ENCODE measurements at places on chromosomes 7 and 10.
A peak's percentile ranks its signal among the peaks of the same experiment; 100 is the strongest.

GRCh38 chr10:76881477-76882220, 756.0 kb downstream of the KCNMA1 start:
- no peak for DNase-seq

GRCh38 chr10:130339091-130339490, 202.9 kb downstream of the GLRX3 start:
- no peak for DNase-seq

- no peak for DNase-seq
Measured at GRCh38 chr7:158009886-158010285, 577.7 kb downstream of the PTPRN2 start.

- no peak for DNase-seq
Measured at GRCh38 chr7:23462846-23463245, 7.4 kb downstream of the IGF2BP3 start.

DNA sequence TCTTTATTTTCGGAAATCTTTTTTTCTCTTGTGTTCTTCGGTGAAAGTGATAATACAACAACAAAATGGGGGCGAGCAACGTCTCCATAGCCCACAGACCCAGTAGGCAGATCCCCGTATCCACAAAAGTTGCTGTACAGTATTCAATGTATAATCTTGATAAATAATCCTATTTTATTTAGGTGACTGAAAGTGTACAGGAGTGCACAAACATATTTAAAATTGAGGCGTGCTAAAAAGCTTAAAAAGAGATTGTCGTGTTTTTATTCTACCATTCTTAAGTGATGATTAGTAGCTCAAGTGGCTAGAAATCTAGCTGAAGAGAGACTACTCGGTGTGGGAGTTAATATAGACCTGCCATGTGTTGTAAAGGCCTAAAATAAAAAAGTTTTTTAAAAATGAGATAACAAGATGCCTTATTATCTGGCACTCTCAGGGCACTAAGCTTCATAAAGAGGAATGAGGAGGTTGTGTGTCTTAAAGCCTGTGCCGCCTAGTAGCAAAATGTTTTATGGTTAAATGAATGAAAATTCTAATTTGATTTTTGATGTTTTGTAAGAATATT, 1.6 kb downstream of the CAPZA2 start:
- no peak for DNase-seq

DNA sequence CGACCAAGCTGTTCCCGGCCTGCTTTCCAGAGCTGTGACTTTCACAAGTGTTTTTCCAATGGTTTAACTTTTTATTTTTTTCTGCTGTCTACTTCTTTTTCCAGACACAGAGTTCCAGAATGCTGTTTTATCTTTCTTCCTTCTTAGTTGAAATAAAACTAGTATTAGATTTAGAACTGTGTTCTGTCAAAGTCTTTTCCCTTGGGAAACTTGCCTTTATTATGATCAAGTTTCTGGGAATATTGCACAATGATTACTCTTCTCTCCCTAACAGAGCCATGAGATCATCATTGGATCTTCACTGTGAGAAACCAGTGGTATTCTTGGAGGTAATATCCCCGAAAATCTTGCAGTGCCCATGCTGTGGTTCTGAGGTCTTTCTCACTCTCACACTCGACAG, 104.9 kb upstream of the KCND2 start:
- no peak for DNase-seq

DNA sequence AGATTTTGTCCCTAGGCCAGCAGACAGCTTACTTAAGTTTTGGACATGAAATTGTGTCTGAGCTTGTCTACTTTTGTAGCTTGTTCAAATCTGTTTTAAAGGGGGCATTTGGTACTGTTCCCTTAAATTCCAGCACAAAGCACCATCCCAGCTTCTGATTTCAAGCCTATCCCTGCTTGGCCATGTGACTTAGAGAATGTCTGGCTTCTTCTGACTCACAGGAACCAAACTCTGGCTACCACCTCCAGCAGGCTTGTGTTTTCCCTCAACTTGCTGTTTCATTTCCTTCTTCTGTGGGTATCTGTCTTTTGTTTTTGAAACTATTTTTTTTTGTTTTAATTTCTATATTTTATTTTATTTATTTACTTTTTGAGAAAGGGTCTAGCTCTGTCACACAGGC, 97.9 kb upstream of the FZD8 start:
- DNase-seq: no peak

- DNase-seq: no peak
Measured at GRCh38 chr10:34506786-34507185, 308.3 kb downstream of the PARD3 start.

DNA sequence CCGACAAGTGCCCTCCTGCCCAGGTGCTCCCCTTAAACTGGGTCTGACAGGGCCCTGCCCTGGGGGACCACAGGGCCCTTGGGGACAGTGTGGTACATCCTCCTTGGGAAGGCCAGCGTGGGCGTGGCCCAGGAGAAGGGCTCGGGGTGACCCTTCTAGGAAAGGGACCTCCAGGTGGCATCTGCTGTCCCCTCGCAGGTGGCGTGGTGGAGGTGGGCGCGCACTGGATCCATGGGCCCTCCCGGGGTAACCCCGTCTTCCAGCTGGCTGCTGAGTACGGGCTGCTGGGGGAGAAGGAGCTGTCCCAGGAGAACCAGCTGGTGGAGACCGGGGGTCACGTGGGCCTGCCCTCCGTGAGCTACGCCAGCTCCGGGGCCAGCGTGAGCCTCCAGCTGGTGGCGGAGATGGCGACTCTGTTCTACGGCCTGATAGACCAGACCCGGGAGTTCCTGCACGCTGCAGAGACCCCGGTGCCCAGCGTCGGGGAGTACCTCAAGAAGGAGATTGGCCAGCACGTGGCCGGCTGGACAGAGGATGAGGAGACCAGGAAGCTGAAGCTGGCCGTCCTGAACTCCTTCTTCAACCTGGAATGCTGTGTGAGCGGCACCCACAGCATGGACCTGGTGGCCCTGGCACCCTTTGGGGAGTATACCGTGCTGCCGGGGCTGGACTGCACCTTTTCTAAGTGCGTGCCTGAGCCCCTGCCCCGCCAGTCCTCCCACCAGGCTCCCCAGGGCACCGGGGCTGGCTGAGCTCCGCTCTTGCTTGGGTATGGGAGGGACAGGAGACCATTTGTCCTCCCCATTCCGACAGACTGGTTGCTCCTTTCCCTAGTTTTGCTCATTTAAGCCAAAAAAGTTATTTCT, 972 bp downstream of the PAOX start:
- no peak for DNase-seq

- DNase-seq: no peak
Measured at GRCh38 chr10:33147013-33147310, 187.5 kb downstream of the NRP1 start.

DNA sequence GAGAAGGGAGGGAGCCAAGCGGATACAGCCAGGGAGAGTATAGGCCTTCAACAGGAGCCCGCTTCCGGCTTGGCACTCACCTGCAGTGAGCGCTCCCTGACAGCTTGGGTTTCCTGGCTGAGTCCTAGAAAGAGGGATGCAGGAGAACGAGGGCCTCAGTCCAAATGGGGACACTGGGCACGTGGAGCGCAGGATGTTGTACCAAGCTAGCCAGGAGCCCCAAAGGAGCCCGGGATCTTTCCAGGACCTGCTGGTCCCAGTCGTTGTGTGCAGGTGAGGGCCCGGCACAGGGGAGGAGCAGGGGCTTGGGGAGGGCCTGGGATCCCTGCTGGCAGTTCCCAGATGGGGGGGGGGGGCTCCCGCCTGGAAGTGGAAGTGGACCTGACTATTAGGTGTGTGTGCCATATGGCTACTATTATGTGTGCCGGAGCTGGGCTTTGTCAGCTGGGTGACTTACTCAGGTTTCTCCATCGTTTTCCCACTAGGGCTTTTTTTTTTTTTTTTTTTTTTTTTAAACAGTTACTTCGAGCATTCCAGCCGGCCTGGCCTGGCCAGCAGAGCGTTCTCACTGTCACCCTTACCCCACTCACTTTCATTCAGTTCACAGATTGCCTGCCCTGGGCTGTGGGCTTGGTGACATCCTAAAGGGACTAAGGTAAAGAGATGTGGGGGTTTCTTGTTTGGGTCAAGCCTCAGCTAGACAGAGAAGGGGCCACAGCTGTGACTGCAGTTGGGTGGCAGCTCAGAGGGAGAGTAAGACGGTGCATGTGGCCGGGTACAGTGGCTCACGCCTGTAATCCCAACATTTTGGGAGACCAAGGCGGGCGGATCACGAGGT, 3.8 kb downstream of the AGAP3 start:
- DNase-seq: no peak

DNA sequence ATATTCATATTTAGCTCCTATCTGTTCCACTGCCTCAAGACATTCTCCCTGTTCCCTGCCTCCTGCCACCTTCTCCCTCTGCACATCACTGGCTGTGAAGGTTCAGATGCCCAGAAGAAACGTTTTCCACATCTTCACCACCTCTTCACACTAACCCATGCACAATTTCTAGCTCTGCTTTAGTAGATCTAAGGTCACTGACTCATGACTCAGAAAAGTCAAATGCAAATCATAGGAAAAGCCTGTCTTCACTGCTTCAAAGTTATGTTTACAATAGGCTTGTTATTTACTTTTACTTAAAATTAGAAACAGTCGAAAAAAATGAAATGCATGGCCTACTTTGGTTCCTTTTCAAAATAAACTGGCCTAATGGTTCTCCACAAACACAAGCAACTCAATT, 2.5 kb downstream of the SCRN1 start:
- no peak for DNase-seq

DNA sequence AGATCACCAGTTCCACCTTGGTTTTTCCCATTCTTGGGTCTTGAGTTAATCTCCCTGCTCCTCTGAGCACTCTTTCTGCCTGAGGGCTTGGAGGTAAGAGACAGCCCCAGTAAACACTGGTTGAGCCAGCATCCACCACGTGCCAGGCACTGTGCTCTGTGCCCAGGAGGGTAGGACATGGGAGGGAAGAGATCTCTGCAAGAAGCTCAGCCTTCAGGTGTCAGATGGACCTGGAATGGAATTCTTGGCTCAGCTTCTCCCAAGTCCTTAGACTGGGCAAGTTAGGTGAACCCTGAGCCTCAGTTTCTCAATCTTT, 2.5 kb downstream of the ZYX start:
- DNase-seq: no peak

DNA sequence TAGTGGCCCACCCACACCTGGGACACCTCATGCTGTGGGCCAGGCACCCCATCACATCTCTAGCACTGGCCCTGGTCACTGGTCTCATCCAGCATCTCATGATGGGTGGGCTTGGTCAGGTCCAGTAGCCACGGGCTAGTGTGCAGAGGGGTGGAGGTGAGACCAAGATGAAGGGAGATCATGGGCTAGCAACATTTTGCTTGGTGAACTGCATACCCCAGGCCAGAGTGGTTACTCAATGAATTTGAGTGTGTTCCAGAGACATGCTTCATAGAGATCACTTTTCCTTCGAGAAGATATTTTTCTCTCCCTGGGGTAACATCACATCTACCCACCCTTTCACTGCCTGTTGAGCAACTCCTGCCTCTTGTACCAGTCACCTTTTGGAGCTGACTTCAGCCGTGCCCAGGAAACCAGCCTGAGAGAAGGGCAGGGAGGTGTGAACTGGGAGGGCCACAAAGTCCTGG, 44.2 kb downstream of the MINDY4 start:
- DNase-seq: no peak

- DNase-seq: no peak
Measured at GRCh38 chr10:61503051-61503450, 49.9 kb upstream of the TMEM26 start.

DNA sequence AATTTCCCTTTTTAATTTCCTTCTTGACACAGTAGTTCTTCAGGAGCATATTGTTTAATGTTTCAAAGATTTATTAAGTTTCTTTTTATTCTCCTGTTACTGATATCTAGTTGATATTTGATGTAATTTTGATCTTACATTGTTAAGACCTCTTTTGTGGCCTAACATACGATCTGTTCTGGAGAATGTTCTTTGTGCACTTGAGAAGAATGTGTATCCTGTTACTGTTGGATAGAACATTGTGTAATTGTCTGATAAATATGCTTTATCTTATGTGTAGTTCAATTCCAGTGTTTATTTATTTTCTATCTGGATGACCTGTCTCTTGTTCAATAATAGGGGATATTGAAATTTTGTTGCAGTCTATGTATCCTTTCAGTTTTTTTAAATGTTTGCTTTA, 106.7 kb downstream of the ITGB1 start:
- no peak for DNase-seq

- DNase-seq: no peak
Measured at GRCh38 chr7:73885975-73886798, 25.2 kb downstream of the TMEM270 start.

GRCh38 chr10:62323751-62324150, 50.4 kb upstream of the ZNF365 start:
- DNase-seq: no peak

DNA sequence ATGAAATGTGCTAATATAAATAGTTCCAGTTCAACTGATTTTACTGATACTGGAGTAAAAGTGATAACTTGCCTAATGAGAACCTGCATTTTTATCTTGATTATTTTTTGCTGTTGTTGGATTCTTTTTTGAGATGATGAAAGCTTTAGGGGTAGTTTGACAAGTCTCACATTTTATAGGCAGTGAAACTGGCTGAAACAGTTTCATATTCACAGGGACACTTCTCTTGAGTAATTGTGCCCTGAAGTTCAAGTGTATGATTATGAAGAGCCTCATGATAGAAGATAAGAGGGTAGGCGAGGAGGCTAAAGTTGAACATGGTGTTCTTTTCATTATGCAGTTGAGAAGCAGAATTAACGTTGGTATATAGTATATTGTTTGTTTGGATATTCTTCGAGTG, 5.1 kb downstream of the AUTS2 start:
- no peak for DNase-seq

DNA sequence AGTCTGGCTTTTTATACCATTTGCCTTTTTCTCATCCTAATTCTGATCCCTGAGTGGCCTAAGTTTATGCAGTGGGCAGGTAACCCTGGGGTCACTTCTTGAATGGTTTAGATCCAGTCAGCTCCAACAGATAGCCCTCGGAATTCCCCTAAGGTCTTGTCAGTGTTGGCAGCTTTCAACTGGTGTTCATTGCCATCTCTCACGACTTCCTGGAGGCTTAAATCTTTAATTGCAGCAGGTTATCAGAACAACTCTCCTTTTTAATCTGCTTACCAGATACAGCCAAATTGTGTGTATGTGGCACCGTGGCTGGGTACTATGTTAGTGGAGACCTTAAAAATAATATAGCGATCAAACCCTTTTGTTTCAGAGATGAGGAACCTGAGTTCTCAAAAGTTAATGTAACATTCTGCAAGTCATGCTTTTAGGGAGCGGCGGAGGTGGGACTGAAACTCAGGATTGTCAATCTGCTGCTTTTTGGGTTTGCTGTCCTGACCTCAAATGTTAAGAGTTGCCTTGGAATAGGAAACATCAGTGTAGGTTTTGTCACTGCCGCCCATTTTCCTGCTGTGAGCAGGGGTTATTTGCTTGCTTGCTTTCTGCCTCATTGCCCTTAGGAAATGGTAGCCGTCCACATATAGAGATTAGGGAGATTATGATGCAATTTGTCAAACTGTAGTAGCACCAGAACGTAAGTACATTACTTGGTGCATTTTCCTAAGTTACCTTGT, 818 bp downstream of the DLD start:
- no peak for DNase-seq

- DNase-seq: no peak
Measured at GRCh38 chr7:342681-343216, 52.8 kb downstream of the FOXL3 start.

- peak; percentile 40 for DNase-seq
Measured at GRCh38 chr10:62244785-62245467, 23.7 kb downstream of the RTKN2 start.

- no peak for DNase-seq
Measured at GRCh38 chr7:122354656-122355055, 50.1 kb upstream of the FEZF1 start.

GRCh38 chr7:139397192-139397591, 37.5 kb downstream of the LUC7L2 start:
- no peak for DNase-seq
